ENCODE measurements at places on chromosomes 2 and 18.

GRCh38 chr2:161217597-161218185 lies 57.5 kb downstream of the TANK start:
- no peak for DNase-seq

- no peak for DNase-seq
Measured at GRCh38 chr2:140344838-140345237, 1564.6 kb upstream of the NXPH2 start.

GRCh38 chr2:16215902-16216557 lies 275.7 kb downstream of the MYCN start:
- DNase-seq = no peak

- DNase-seq = no peak
Measured at GRCh38 chr2:217671871-217672270, 330.9 kb downstream of the TNS1 start.

- DNase-seq = no peak
Measured at GRCh38 chr2:239456940-239457339, 56.1 kb upstream of the HDAC4 start.

DNA sequence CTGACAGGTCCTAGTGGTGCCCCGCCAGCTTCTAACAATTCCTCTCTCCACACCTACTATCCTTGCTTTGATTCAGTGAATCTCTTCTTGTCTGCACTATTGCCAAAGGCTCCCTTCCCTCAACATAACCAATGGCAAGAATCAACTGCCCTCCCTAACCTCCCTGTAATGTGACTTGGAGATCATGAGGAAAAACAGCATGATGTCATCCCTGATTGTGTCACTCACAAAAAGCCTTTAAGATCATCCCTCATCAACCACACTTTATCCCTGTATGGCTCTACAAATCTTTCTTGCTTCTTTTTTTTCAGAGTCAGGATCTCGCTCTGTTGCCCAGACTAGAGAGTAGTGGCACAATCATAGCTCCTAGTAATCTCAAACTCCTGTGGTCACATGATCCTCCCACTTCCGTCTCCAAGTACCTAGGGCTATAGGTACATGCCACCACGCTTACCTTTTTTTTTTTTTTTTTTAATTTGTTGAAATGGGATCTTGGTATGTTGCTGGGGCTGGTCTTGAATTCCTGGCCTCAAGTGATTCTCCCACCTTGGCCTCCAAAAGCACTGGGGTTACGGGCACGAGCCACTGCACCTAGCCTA lies 19.7 kb downstream of the SAP130 start:
- DNase-seq = no peak

- DNase-seq = no peak
Measured at GRCh38 chr2:99959261-99960014, 183.0 kb downstream of the AFF3 start.

Data from nephron progenitor cell (in vitro differentiated cells).